ENCODE measurements at places on chromosomes 11 and 22. TPM values are rescaled to one million over a fixed set of nuclear protein-coding genes. Genes with fewer than 3 reads are reported as not detected.

DNA sequence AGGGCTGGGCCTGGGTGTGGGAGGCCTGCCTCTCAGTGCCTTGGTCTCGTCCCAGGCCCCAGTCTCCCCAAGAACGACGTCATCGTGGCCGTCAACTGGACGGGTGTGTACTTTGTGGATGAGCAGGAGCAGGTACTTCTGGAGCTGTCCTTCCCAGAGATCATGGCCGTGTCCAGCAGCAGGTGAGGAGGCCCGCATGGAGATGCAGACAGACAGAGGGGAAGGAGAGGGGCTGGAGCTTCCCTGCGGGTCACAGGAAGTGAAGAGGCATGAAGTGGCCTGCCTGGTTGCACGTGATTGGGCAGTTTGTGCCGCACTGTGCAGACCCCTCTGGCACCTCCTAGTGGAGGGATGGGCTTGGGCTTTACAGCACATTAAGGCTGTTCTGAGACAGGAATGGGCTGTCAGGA lies 70.4 kb downstream of the MYO7A start:
- no peak for DNase-seq

DNA sequence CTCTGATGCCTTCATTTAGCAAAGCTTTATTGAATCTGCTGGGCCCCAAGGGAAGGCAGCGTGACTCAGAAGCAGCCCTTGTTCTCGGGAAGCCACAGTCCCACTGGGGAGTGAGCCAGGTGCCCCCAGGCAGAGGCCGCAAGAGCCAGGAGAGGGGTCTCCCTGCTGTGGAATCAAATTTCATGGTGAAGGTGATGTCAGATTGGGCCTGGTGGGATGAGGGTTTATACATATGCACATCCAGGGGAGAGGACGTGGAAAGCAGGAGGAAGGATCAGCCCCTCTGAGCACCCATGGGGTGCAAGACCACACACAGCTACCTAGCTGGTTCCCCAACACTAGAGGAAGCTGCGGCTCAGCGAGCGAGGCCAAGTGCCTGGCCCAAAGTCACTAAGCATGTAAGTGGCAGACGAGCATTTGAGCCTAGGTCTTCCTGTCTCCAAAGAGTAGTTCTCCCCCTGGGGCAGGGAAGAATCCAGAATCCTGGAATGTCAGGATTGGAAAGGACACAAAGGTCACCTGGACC lies 2.0 kb downstream of the SYNGR1 start:
- no peak for DNase-seq

MS4A14 gene
- total RNA-seq: not detected

CD3D gene
- 427 TPM for total RNA-seq

Data from activated T-cell treated with anti-CD3 and anti-CD28 coated beads, Interleukin-2, amount 50 U/mL, for 4 hours (primary cell).